Esophagus muscularis mucosa (tissue), 4 donors: ENCODE measurements at places on chromosomes 7 and 10. TPM values are rescaled to one million over a fixed set of nuclear protein-coding genes. Genes with fewer than 3 reads are reported as not detected.

Gene SLC26A3
- total RNA-seq: 13.1 TPM

Gene WEE2
- total RNA-seq: not detected

Gene SEMA4G
- 2.5 TPM for total RNA-seq

Gene TMEM236
- total RNA-seq: 0.99 TPM

Gene SLC26A5
- total RNA-seq: not detected

Gene GET4
- total RNA-seq: 24.7 TPM

Gene NPC1L1
- 0.17 TPM for total RNA-seq

Gene VWDE
- total RNA-seq: not detected
